ENCODE measurements at places on chromosomes 7 and 10.

GRCh38 chr7:75872073-75872782 is 6.6 kb upstream of the RHBDD2 start:
- DNase-seq, result no peak

DNA sequence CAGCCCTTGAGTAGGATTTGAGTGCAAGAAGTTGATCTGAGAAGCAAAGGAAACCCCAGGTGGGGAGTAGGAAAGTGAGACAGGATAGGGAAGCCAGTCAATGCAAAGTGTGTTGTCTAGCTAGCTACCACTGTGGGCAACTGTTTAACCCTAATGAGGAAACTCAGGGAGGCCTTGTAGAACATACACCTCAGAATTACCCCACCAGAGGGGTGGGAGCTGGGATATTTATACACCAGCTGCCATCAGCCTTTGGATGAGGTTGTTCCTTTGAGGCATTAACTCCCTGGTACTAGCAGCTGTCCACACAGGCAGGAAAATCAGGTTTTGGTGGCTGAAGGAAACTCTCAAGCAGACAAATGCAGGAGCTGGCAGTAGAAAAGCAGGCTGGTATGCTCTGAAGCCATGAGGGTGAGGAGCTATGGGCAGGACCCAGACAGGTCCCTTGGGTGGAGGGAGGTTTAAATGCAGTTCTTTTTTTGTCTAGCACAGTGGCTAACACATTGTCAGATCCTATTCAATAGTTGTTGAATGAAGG is 60.1 kb upstream of the ARID5B start:
- DNase-seq, result no peak

DNA sequence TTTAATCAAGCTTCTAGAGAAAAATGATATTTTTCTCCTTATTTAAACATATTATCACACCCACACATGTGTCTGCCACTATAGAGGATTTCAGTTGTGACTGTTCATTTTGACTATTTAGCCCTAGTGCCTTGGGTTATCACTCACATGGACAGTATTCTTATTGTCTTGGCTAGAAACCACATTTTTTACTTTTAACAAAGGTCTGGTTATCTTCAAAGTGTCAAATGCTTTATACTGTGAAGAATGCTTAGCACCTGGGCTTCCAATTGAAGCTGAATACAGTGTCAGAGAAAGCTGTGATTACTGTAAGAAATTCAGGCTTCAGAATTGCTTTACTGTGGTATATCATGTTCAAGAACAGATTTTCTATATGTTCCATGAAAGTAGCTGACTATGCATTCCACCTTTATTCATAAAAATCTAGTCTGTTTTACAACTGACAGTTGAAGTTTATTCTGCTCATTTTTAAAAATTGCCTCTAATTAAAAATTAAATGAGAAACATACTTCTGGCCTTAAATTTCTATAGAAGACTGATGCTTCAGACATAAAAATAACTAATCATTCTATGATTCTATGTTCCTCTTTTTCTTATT is 278.6 kb downstream of the SEMA3D start:
- no peak for DNase-seq

- DNase-seq, result no peak
Measured at GRCh38 chr7:139505563-139505962, 17.9 kb upstream of the CLEC2L start.

- no peak for DNase-seq
Measured at GRCh38 chr10:15140698-15141097, 27.8 kb downstream of the NMT2 start.

GRCh38 chr7:57868771-57869483 is 418.9 kb downstream of the ZNF716 start:
- no peak for DNase-seq

GRCh38 chr7:74288034-74288881 is 949 bp upstream of the CLIP2 start:
- DNase-seq, result peak; percentile 26

GRCh38 chr7:20804345-20804744 is 17.7 kb upstream of the SP8 start:
- no peak for DNase-seq

DNA sequence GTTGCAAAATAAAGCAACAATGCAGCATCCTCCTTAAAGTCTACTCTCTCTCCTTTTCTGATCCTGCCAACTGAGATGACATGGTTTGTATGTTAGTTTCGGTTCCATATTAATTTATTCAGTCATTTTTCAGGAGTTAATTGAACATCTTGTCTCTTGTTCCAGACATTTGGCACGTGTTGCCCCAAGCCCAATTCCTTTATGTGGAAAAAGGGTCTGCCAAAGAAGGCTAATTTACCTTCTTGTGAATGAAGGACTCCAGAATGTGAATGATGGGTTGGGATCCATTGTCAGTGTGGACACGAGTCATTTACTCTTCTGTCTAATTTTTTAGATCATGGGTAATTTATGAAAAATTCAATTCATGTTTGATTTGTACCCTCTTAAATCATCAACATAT is 350.9 kb upstream of the LRGUK start:
- no peak for DNase-seq
